Bronchial smooth muscle cell (primary cell): ENCODE measurements at places on chromosomes 6 and 20. TPM values are rescaled to one million over a fixed set of nuclear protein-coding genes. Genes with fewer than 3 reads are reported as not detected.

Gene CLVS2
- total RNA-seq, result under 0.01 TPM in 1 of 2 replicates, not detected in the other

Gene GRM1
- under 0.01 and 0.17 TPM in 2 replicates for total RNA-seq

Gene IL17A
- total RNA-seq, result not detected in 2 replicates

Gene CNR1
- under 0.01 TPM in 1 of 2 replicates, not detected in the other for total RNA-seq

Gene RPS6KA2
- total RNA-seq, result 38.1 and 99.8 TPM in 2 replicates

Gene CDSN
- total RNA-seq, result not detected in 2 replicates
